Thyroid gland (tissue), 4 donors: ENCODE measurements at places on chromosomes 7 and 10.
A peak's percentile ranks its signal among the peaks of the same experiment; 100 is the strongest.

DNA sequence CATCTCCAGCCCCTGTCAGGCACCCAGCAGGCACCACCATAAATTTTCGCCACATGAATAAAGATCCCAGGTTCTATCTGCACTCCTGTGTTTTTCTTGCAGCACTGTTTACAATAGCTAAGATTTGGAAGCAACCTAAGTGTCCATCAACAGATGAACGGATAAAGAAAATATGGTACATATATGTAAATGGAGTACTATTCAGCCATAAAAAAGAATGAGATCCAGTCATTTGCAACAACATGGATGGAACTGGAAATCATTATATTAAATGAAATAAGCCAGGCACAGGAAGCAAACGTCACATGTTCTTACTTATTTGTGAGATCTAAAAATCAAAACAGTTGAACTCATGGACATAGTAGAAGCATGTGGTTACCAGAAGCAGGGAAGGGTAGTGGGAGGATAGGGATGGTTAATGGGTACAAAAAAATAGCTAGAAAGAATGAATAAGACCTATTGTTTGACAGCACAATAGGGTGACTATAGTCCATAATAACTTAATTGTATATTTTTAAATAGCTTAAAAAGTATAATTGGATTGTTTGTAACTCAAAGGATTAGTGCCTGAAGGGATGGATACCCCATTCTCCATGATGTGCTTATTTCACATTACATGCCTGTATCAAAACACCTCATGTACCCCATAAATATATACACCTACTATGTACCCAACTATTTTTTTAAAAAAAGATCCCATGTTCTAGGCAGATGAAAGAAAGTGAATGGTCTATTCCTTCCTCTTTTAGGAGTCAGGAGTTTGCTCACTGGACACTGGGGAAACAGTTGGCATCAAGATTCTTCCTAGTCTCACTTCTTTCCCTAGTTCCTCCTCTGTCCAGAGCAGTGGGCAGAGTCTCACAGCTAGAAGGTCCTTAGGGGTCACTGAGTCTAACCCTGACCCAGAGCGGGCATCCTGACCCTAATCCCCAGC, 1.0 kb upstream of the NPFFR1 start:
- DNase-seq, result no peak

DNA sequence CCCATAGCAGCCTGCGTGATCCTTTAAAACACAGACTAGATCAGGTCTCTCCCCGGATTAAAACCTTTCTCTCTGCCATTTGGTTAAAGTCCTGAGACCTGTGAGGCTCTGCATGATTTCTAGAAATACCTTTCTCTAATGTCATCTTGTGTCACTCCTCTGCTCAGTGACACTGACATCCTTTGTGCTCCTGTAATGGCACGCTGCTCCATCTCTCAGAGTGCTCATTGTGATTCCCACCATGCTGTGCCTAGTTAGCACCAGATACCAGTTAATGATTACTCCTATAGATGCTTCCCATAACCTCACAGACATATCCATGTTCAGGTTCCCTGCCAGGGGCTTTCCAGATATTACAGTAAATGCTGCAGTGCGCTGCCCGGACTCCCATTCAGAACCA, 11.7 kb upstream of the OR9A2 start:
- no peak for DNase-seq

- DNase-seq, result no peak
Observed at GRCh38 chr10:44569193-44570091, 184.5 kb upstream of the CXCL12 start.

GRCh38 chr7:148664324-148664723, 34.4 kb upstream of the CUL1 start:
- peak; percentile 33 for DNase-seq

DNA sequence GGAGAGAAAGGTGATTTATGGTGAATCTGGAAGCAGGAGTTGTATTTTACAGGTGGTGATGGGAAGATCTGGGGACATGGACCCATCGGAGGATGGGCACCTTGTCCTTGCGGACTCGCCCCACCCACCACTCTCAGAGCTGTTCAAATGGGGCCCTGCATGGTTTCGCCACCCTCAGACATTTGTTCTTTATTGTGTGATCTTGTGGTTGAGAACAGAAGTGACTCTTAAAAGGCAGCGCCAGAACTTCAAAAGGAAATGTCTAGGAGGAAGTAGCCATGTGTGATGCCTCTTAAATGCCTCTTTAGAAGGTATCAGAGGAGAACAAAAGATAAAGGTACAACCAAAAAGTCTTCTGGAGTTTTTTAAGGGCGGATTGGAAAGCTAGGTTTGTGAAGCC, 205.7 kb downstream of the KIAA1217 start:
- peak; percentile 74 for DNase-seq

DNA sequence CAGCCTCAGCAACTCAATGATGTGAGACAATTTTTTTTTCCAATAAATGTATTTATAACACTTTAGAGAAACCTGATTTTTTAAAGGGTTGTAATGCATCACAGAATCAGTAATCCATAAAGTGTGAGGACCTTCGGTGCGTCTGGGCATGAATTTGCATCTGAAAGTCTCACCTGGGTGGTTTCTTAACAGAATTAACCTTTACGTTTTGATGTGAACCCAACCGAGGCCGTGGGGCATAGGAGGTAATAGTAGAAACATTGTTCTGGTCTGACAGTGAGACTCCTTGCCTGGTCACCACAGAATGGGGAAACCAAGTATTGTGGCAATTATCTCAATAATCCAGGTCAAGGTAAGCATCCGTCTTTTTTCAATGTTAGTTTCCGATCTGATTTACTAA, 114.6 kb downstream of the PRKCQ start:
- DNase-seq, result peak; percentile 12

DNA sequence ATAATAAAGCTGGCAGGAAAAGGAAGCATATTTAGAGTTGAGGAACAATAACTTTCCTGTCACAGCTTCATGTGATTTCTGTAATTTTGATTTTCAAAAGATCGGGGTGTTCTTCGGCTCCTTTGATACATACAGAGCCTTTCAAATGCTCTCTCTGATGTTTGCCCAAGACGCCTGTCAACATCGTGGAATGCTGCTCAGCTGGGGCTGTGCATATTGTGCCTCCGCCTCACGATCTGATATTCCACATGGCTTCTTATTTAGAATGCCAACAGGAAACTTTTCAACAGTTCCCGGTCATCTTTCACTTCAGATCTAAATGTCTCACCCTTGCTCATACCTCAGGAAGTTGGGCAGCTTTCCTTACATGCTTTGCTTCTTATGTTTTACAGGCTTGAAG, 7.3 kb downstream of the NPY start:
- no peak for DNase-seq

GRCh38 chr7:42790196-42790595, 121.7 kb downstream of the C7orf25 start:
- DNase-seq, result no peak

DNA sequence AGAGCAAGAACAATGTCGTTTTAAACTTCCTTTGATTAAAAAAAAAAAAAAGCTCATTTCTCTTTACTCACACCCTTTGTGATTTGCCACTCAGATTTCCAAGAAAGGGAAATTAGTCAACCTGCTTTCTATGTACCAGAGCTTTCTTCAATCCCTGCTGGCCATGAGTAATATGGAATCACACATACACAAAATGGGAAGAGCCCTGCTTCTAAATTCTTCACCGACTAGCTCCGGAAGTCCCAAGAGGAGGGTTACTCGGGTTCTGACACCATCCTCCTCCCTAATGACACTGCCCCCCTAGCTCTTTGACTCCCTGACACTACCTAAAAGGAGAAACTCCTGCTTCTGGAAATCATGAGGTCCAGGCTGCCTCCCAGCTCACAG, 81.8 kb upstream of the SFMBT2 start:
- DNase-seq, result no peak

DNA sequence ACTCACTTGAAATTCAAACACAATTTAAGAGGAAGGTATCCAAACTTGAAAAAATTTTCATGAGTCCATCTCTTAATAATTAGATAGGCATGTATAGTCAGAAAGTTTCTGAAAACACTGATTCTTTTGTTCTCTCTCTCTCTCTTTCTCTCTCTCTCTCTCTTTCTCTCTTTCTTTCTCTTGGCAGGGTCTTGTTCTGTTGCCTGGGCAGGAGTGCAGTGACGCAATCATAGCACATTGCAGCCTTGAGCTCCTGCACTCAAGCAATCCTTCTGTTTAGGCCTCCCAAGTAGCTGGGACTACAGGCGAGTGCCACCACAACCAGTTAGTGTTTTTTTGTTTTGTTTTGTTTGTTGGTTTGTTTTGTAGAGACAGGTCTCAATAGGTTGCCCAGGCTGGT, 59.3 kb downstream of the PRTFDC1 start:
- no peak for DNase-seq

DNA sequence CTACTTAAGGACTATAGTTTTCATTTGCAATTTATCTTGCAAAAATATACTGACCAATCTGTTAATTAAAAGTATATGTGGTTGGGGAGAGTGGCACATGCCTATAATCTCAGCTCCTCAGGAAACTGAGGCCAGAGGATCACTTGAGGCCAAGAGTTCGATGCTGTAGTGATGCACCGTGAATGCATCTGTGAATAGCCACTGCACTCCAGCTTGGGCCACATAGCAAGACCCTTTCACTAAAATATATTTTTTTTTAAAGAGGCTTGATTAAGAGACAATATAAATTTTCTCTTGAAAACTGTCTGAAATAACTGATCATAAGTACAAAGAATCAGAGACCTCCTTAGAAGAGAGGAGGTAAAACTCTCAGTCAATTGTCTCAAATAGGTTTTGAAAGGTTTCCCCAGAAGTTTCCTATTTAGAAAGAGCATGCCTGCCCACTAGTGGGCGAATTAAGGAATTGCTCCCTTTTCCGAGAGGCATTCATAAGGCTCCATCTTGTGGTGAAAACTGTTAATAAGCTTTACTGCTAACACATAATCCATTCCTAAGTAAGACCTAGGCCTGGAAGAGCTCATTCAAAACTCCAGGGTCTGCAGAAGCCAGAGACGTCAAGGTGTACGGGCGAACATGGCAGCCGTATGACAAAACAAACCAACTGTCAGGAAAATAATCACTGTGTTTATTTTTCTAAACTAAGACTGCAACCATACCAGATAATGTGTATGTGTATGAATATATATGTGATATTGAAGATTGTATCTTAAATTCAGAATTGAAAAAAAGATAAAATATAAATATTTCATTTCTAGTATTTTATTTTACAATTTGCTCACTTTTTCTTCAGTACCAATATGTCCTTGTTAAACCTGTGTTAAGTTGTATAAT, 6.8 kb upstream of the TAS2R40 start:
- DNase-seq, result peak; percentile 50

DNA sequence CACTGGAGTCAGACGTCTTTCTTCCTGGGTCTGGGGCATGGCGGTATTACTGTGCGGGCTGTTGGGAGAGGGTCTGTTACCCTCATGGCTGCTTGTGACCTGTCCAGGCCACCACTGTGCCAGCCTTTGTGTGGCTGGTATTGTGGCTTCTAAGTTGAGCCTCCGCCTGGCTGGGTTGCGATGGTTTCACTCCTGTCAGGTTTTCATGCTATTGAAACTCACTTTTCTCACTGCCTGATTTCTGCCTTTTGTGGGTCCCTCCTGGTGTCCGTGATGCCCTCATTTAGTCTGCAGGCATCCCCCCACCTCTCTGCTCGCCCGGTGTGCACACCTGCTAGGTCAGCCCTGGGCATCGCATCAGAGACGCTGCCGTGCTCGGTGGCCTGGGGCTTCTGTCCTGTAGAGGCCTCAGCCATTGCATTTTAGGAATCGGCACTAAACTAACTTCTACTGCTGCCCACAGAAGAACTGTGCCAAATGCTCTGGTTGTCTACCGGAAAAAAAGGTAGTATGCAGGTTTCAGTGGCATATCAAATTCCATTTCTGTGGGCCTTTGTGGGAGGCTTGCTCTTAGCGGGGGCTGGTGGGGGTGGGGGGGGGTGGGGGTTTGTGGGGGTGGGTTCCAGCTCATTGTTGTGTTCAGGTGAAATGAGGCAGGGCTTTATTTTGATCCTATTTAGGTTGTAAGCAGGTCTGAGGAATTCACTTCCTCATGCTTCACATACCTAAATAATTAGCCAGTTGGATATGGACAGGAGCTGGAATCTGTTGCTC, 64.3 kb downstream of the MGMT start:
- no peak for DNase-seq

- DNase-seq, result no peak
Observed at GRCh38 chr10:112353046-112353445, 20.9 kb upstream of the ACSL5 start.

GRCh38 chr10:74900297-74900696, 73.9 kb downstream of the KAT6B start:
- no peak for DNase-seq

- no peak for DNase-seq
Observed at GRCh38 chr7:7408001-7408770, 127.5 kb downstream of the COL28A1 start.

GRCh38 chr10:28734938-28735759, 57.8 kb downstream of the BAMBI start:
- DNase-seq, result peak; percentile 3

- peak; percentile 79 for DNase-seq
Observed at GRCh38 chr10:121268363-121268762, 329.9 kb downstream of the FGFR2 start.

DNA sequence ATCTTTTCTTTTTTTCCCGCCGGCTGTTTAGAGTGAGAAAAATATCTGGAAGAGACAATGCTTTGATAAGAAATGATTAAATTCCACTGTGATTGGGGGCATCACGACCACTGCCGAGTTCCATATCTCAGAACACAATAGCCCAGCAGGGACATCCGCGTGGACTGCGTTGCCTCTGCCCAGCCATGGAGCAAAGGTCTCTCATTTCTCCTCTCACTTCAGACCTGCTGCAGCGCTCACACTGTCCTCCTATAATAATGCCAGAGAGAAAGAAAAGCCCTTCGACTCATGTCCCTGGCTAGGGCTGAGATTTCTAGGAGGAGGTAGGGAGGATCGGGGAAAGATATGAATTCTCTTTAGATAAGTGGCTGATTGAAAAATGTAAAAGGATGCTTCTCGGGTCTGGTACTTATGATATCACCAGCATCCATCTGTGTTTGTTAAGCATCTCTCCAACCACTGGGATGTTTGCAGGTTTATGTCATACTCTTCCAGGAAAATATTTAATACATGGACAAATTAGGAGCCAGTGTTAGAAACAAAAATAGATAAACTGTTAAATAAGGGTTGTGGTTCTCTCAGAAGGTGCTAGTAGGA, 472.9 kb upstream of the AKR1E2 start:
- peak; percentile 8 for DNase-seq

- DNase-seq, result no peak
Observed at GRCh38 chr10:132077091-132077490, 11.3 kb downstream of the JAKMIP3 start.

DNA sequence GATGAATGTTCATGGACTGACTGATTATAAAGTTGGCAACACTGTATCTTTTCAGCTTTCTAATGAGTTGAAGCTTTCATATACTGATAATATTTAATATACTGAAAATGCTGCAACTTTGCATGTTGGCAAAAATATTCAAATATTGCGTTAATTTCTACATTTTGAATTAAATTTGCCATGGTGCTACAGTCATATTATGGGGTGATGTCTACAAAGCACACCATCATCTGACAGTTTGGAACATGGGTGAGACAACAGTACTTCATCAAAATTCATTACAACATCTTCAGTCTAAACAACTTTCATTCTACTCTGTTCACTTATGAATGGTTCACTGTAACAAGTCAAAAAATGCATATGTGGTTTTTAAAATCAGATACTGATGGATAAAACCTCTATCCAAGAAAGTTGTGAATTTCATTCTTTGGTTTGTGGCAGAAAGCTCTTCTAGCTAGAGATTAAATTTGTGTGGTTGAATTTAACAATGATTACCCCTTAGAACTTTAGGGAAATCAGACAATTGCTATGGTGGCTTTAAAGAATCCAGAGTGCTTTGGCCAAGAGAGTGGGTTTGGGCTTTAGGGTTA, 136.4 kb downstream of the TMEM26 start:
- DNase-seq, result no peak
